ENCODE measurements at places on chromosomes 2 and 18.

- DNase-seq = no peak
Measured at GRCh38 chr2:113124181-113124961, 3.0 kb upstream of the IL1RN start.

DNA sequence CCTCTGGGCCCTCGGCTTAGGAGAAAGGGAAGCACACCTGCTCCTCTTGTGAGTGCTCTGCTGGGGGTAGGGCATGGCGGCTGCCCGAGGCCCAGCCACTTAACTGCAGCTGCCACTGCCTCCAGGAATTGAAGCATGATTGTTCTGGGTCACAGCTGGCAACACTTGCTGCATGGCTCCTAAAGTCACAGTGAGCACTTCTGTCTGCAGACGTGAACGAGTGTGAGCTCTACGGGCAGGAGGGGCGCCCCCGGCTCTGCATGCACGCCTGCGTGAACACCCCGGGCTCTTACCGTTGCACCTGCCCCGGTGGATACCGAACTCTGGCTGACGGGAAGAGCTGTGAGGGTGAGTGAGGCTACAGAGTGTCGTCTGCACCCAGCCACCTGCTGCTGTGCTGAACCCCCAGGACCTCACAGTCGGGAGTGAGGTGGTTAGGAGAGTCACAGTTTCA, 44.4 kb downstream of the FBLN7 start:
- no peak for DNase-seq

GRCh38 chr2:50955081-50955480, 76.9 kb downstream of the NRXN1 start:
- no peak for DNase-seq

DNA sequence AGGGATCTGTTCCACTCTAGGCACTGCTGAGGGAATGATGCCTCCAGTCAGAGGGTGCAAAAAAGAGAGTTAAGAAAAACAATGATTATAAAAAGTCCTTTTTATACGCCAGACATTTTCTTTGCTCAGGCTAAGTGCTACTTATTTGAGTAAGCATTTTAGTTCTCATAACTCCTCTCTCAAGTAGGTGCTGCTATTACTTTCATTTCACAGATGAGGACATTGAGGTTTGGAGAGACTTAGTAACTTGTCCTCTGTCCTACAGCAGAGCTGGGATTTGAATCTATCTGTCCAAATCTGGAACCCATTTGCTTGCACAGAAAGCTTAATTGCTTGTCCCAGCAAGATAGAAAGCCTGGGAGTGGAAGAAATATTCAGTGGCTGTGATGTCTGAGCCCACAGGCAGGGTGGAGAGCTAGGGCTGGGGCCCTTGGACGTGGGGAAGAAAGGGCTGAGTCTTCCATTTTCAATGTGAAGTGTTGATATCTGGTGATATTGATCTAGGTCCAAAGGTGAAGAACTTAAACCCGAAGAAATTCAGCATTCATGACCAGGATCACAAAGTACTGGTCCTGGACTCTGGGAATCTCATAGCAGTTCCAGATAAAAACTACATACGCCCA, 5.8 kb downstream of the IL37 start:
- no peak for DNase-seq

DNA sequence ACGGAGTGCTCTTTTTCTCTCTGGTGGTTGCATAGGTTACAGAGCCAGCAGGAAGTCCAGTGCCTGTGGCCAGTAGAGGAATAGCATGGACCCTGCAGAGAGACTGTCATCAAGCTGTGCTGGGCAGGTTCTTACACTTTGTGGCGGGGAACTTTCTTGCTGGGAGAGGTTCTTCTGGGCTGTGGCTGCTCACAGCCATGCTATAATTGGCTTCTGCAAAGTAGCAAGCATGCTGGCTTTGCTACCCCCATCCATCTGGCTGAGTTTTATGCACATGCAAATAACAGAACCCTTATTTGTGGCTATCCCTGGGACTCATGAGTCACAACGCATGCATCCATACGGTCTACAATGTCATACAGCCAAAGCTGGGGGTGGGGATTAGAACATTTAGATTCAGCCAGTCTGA, 68.9 kb downstream of the PLCL1 start:
- DNase-seq = no peak

- DNase-seq = no peak
Measured at GRCh38 chr18:49023938-49024803, 73.4 kb upstream of the SMAD7 start.

- no peak for DNase-seq
Measured at GRCh38 chr2:189137519-189137918, 42.0 kb downstream of the COL5A2 start.

DNA sequence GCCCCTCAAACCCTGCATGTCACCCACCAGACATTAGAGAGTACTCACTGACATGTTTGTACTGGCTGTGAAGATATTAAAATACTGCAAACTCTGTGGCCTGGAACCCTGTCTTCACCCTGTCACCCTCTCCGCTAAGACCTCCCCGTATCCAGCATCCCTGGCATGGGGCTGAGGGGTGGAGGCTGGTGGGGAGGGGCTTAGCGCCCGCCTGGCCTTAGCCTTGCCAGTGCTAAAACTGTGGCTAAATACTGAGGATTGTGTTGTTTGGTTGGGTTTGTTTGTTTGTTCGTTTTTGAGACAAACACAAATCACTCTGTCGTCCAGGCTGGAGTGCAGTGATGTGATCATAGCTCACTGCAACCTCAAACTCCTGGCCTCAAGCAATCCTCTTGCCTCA, 1.8 kb downstream of the PSTPIP2 start:
- DNase-seq = no peak

GRCh38 chr2:204108330-204108751, 171.8 kb downstream of the ICOS start:
- no peak for DNase-seq

GRCh38 chr2:29062371-29062770, 12.0 kb downstream of the PCARE start:
- DNase-seq = no peak

GRCh38 chr2:68774569-68775271, 40.1 kb downstream of the ARHGAP25 start:
- no peak for DNase-seq

DNA sequence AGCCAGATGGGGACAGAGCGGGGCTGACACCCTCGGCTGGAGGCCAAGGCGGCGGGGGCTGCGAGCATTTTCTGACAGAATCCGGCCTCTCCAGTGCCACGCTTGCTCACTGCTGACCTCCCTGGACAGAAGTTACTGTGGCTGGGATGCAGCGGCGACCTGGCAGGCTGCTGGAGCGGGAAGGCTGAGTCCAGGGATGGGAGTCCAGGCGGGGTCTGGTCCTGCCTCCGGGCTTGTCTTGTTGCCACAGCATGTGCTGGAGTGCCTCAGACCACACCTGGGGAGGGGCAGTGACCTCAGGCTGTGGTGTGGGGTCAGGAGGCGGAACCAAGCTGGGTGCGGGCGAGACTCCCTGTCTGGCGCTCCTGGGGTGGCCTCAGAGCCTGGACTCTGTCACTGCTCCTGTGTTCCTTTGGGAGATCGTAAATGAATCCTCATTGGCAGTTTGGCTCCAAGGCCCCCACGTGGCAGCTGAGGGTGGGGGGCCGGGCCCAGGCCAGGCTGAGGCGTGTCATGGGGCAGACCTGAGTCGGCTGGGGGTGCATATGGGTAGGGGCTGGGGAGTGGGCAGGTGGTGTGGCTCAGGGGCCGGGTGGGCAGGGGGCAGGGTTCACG, 5.5 kb downstream of the BOK start:
- no peak for DNase-seq

- no peak for DNase-seq
Measured at GRCh38 chr2:220648628-220649027, 923.5 kb downstream of the EPHA4 start.

GRCh38 chr2:21257621-21258020, 133.9 kb downstream of the TDRD15 start:
- DNase-seq = no peak

DNA sequence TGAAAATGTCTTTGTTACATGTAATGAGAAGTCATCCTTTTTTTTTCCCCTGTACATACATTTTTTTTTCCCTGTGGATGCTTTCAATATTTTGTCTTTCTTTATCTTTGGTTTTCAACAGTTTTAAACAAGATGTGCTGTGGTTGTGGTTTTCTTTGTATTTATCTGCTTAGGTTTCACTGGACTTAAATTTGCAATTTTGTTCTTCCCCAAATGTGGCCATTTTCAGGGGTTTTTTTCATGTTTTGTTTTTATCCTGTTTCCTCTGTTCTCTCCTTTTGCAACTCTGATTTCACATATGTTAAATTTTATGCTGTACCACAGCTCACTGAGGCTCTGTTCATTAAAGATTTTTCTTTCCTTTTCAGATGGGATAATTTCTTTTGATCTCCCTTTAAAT, 41.7 kb downstream of the GALNT1 start:
- no peak for DNase-seq

DNA sequence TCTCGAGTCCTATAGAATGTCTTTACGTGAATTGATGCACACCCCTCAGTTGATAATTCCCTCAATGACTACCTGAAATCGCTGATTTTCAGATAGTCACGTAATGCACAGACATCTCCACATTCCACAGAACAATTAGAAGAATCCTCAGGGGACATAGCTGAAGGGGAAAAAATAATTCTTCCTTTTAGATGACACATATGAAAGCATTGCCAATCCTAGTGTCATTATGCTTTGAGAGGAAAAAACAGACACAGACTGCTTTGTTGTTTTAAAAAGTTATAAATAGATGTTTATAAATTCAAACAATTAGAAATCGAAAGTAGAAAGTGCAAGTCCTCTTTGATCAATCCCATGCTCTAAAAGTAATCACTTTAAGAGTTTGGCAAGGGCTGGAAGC, 100.6 kb upstream of the FN1 start:
- no peak for DNase-seq

- no peak for DNase-seq
Measured at GRCh38 chr18:39403121-39403520, 1837.5 kb upstream of the CELF4 start.

- no peak for DNase-seq
Measured at GRCh38 chr2:96914332-96914731, 44.5 kb upstream of the SEMA4C start.

GRCh38 chr2:73250872-73251846, 17.1 kb downstream of the CCT7 start:
- DNase-seq = no peak

DNA sequence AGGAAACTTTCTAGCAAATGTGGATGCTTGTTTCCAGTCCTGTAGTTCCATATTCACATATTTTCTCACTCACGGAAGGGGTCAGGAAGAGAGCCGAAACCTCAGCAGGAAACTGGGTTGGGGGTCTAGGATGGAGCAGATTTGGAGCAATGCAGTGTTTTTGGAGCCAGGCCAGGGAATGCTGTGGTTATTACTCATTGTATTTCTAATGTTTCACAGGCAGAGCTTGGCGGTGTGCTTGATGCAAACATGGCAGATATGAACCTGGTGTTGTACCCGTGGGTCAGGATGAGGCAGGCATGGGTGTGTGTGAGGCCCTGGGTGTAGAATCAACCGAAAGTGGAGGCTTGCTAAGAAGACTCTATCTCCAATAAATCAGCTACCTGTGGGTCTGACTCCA, 34.6 kb upstream of the ACKR3 start:
- DNase-seq = no peak

- DNase-seq = no peak
Measured at GRCh38 chr2:146734042-146734820, 1110.6 kb upstream of the ACVR2A start.

DNA sequence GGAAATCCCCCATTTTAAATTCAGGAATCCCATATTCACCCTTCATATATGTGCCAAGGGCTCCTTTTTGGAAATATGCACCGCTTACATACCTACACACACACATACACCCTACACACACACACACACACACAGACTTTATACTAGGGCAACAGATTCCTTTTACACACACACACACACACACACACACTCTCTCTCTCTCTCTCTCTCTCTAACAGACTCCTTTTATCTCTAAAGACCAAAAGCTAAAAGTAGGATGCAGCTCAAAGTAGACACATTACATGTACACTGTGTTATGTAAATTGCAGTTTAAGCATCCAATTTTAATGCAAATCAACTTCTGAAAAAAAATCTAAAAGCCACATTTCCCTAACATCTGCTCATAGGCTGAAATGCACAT, 130.9 kb upstream of the CAPN13 start:
- no peak for DNase-seq

- no peak for DNase-seq
Measured at GRCh38 chr18:55376387-55376786, 211.6 kb downstream of the TCF4 start.

DNA sequence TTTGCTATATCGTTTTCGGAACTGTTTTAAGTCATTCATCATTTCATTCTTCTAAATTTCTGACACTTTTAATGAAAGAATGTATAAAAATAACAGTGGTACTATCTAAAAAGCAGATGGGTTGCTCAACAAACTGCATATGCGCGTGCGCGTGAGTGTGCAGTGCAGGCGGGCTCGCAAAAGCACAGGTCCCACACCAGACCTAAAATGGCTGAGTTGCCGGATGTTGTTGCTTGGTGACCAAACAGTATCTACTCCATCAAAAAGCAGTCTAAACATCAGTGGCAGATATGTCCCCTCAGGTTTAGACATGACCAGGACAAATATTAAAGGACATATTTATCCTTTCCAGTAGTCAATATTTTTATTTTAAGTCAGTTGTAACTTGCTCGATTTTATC, 5.1 kb downstream of the NOL4 start:
- no peak for DNase-seq

DNA sequence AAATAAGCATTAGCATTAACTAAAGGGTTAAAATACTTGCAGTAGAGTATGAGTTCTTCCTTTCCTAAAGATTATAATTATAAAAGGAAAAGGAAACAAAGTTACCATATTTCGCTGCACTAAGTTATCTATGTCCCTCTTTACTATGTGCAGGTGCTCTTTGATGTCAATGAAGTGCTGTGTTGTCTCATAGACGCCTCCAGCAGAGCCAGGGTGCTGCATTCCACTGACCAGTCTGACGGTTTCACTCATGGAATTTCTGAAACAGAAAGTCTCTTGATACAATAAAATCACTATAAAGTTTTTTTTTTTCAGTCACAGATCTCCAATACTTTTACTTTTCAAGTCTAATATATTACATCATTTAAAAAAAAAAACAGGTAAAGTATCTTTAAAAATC, 14.5 kb upstream of the CPLX4 start:
- DNase-seq = no peak

GRCh38 chr18:36769172-36769571, 59.6 kb downstream of the TPGS2 start:
- DNase-seq = no peak
